ENCODE measurements at places on chromosomes 2 and 18.

GRCh38 chr2:71120195-71120594 lies 9.8 kb downstream of the MCEE start:
- DNase-seq = no peak

DNA sequence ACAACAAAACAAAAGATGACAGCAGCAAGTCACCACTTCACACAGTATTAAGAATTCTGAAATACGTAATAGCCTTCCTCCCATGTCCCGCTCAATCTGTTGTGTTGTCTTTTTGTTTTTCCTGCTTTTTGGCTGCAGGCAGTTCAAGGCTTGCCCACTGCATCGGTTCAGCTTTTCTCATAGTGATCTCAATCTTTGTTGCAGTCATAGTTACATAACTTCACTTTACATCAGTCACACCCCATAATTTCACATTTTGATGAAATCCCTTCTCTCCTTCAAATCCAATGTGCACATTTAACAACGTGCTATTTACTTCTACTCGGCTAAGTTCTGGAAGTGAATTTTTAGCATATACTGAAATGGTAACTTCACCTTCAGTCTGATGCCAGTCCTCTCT lies 33.8 kb upstream of the HAAO start:
- no peak for DNase-seq

DNA sequence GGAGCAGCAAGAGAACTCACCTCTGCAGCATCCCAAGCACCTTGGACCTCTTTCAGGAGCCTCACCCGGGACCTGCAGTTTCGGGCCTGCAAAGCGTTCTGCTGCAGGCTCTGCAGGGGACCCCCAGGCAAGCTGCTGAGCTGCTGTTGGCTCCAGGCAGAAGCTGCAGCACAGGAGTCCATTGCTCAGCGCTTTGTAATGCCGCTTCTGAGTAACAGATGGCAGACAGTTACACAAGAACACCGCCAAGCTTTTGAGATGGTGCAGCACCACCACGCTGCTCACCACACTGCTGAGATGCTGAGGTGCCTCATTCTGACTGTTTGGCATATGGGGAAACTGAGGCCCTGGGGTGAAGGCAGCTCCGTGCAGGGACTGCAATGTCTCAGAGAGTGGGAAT lies 1.9 kb upstream of the GALNT14 start:
- DNase-seq = no peak

GRCh38 chr2:107595749-107596148 lies 230.9 kb upstream of the RGPD4 start:
- DNase-seq = no peak

- DNase-seq = peak; percentile 16
Observed at GRCh38 chr18:2894131-2894840, 47.5 kb downstream of the EMILIN2 start.

DNA sequence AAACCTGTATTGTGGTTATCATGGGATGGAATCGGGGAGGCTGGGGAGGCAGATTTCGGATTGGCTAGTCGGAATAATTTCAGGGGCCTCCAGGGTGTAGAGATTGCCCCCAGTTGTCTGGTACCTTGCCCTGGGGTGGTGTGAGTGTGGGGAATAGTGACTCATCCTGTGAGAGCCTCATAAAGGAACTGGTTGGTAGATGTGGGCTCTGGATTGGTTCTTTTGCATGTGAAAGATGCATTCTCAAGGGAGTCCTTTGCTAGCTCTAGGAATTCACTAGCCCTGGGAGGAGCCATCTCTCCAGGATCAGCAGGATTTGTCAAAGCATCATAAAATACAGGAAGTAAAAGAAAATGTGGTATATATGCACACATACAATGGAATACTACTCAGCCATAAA lies 331.6 kb downstream of the SETBP1 start:
- DNase-seq = no peak

GRCh38 chr18:41756141-41756540 lies 198.9 kb upstream of the PIK3C3 start:
- DNase-seq = no peak

GRCh38 chr2:199228887-199229819 lies 228.6 kb downstream of the SATB2 start:
- DNase-seq = no peak

DNA sequence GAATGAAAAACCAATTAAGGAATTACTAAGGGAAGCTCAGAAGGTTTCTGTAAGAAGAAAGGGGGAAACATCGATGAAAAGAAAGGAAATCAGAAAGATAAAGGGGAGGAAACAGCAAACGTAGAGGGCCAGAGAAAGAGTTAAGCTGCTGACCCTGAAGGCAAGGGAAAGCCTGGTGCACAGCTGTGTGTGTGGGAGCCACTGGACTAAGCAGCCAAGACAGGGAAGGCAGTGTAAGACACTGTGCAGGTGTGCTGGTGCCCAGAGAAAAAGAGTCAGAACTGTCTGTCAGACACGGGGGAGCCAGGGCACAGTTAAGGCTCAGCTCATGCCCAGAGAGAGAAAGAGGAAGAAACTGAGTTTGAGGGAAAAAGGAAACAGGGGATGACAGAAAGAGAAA lies 104.0 kb downstream of the HIBCH start:
- no peak for DNase-seq

- DNase-seq = peak; percentile 6
Observed at GRCh38 chr2:34936089-34936488, 1337.0 kb upstream of the FAM98A start.

- DNase-seq = no peak
Observed at GRCh38 chr2:120802158-120802557, 66.5 kb downstream of the GLI2 start.

DNA sequence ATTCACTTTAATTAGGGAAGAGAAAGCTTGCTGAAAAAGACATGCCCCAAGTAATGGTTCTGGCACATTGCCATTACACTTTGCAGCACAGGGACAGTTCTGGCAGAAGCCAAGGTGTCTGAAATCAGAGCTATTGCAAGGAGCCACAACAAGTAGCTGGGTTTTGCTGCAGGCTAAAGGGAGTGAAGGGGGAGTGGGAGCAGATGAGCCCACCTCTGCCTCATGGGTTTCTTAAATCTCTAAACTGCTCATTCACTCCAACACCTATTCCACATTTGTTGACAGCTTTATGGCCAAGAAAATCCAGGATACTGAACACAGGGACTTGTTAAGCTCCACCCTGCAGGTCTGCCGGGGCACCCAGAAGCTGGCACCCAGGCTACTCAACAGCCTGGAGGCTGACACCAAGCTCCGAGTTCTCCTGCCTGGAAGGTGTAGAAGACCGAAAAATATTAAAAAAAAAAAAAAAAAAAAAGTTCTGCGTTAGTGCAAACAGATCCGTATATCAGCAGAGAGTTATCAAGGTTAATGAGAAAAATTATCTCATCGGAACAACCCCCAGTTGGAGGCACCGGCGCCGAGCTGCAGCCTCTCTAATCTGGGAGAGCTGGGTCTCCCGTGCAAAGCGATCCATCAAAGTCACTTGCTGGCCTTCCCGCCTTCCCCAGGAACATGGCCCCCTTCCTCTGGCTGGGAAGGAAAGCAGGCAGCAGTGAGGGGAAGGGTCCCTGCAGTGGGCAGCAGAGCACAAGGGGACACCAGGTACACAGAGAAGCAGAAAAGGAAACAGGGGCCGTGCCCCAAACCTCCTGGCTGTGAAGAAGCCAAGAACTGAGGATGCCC lies 123.7 kb downstream of the HNMT start:
- no peak for DNase-seq

- DNase-seq = no peak
Observed at GRCh38 chr18:27696148-27696547, 480.8 kb downstream of the CDH2 start.

DNA sequence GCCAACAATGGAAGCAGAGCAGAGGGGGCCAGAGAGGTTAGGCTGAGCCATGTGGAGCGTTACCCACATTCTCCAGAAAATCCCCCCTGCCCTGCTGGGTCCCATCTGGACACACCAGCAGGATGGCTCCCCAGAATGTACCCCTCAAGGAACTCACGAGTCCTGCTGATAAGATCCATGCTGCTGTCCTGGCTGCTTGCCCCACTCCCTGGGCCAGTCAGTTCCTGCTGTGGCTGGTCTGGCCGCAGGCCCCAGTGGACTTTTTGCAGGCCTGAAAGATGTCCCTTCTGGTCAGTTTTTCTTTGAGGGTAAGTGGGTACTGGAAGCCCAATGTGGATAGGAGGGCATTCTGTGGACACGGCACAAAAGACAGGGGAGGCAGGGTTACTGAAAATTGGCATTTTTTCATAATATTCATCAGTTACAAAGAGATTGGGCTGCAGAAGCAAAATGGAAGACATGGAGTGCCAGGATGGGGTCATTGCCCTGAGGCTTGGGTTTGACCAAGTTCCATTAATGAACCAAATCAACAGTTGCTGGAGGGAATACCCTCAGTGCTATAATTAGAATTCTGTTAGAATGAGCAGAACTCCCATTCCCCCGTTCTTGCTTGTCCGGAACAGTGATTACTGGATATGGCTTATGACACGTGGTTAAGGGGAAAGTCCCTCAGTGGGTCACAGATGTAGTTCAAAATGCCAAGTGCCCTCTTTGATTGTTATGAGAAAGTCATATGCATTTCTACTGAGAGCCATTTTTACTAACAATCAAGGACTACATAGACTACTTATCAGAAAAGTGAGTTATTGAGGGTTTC lies 38.7 kb downstream of the SLC4A5 start:
- no peak for DNase-seq

GRCh38 chr2:24515335-24515734 lies 24.3 kb downstream of the NCOA1 start:
- DNase-seq = no peak

DNA sequence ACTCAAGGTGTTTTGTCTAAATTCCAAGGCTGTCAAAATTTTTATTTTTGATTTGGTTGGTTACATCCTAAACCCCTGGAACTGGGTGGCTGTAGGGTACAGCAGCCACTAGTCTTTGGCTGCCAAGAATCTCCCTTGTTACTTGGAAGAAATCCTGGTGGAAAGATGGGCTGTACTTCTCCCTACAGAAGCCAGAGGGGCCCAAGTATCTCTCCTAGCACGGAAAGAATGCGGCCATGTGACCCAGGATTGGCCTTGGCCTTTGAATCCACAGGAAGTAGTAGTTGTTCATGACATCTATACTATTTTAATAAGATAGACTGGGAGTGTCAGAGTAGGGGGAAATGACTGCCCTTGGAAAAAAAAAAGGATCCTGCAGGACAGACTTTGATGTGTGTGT lies 54.4 kb upstream of the MYO3B start:
- DNase-seq = no peak

- DNase-seq = no peak
Observed at GRCh38 chr2:71173096-71173495, 42.7 kb downstream of the MPHOSPH10 start.

DNA sequence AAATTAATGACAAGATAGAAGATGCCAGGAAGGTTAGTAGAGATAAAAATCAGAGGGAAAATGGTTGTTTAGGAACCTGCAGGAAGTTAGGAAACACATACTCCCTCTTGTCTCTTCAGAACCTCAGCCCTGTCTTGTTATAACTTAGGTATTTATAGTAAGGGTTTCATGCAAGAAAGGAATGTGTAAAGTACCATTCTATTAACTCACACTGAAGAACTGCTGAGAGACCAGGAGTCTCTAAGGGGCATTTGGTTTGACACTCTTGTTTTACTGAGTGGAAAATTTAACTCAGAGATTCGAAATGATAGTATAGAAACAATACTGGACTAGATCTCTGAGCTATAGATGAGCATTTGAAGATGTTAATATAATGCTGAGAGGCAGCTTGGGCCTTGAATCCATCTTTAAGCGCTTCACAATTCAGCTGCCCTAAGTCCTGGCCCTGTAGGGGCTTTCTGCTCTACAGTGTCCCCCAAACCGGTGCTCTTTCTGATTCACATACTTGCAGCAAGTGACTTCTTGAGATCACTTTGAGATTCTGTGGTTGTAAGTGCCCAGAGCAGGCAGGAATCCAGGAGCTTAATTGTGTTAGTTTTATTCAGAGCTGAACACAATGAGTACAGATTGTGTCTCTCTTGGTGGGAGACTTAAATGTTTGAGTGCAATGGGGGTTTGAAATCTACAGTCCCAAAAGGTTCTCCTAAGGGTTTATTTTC lies 235.0 kb upstream of the RGPD4 start:
- DNase-seq = no peak

- peak; percentile 81 for DNase-seq
Observed at GRCh38 chr18:8776013-8776943, 70.9 kb downstream of the MTCL1 start.

DNA sequence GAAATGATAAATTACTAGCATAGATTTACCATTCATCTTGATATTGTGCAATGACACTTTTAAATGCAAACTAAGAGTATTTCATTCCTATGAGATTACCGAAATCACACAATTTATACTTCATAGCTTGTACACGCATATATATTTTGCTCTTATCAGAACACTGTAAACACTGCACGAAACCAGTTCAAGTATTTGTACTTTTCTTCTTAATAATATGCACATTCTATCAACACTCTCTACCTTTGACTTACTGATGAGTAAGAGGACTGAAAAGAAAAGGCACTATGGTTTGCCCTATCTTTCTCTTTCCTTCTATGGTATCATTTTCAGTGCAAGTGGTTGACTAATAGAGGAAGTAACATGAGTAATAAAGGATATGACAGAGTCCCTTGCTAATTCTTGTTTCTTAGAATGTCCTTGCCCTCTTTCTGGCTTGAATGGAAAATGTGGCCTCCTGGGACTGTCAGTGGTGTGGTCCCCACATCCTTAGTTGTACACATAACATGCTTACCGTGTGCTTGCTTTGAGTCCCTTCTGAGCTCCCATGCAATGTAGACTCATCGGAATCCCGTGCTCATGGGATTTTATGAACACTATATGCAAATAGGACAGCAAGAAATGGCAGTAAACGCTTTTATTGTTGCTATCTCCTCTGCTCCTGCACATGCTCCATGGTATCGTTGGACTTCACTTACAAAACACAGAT lies 363.5 kb upstream of the TNP1 start:
- DNase-seq = no peak

- no peak for DNase-seq
Observed at GRCh38 chr2:152506843-152507242, 171.9 kb downstream of the FMNL2 start.

DNA sequence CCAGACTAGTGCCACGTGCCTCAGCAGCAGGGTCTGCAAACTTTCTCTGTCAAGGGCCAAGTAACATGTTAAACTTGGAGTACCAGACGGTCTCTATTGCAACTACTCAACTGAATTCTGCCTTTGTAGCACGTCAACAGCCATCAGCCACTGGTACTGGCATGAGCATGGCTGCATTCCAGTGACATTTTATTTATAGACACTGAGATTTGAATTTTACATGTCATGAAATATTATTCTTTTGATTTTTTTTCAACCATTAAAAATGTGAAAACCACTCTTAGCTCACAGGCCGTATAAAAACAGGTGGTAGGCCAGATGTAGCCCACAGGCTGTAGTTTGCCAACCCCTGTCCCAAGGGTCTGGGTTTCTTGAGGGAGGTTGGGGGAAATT lies 199.7 kb downstream of the TPGS2 start:
- DNase-seq = no peak

GRCh38 chr2:119598596-119599263 lies 54.5 kb downstream of the CFAP221 start:
- no peak for DNase-seq

Data from D341Med (cell line).